AG08396 (cell line): ENCODE measurements at places on chromosomes 1 and 21.

DNA sequence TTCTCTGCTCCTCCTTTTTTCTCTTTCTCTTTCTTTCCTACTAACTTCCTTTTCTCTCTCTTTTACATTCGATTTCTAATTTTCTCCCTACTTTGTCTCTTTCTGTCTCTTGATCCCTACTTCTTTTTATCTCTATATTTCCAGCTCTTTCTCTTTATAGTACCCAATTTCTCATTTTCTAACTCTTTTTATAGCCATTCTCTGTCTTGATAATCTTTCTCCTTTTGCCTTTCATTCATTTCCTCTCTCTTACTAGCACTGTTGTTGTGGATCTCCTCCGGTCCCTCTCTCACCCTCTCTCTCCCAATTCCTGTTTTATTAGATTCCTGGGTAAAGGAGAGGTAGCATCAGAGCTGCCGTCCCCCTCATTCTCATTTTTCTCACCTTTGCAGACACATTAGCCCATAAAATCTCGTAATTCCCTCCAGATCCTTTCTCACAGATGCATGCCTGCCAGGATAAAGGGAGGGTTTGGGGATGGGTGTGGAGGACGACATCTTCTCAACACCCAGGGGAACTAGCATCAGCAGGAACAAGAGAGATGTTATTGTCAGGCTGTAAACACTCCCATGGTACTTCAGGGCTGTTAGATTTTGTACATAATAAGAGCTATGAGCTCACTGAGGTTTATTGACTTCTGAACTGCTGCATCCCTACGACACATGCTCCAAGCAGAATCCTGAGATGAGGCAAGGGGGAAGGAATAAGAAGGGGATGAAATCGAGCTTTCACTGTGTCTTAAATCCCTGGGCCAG is 159.0 kb upstream of the GALNT2 start:
- no peak for DNase-seq

GRCh38 chr1:107991371-107992066 is 26.5 kb upstream of the VAV3 start:
- no peak for DNase-seq

GRCh38 chr1:217539510-217539909 is 91.4 kb downstream of the GPATCH2 start:
- no peak for DNase-seq

DNA sequence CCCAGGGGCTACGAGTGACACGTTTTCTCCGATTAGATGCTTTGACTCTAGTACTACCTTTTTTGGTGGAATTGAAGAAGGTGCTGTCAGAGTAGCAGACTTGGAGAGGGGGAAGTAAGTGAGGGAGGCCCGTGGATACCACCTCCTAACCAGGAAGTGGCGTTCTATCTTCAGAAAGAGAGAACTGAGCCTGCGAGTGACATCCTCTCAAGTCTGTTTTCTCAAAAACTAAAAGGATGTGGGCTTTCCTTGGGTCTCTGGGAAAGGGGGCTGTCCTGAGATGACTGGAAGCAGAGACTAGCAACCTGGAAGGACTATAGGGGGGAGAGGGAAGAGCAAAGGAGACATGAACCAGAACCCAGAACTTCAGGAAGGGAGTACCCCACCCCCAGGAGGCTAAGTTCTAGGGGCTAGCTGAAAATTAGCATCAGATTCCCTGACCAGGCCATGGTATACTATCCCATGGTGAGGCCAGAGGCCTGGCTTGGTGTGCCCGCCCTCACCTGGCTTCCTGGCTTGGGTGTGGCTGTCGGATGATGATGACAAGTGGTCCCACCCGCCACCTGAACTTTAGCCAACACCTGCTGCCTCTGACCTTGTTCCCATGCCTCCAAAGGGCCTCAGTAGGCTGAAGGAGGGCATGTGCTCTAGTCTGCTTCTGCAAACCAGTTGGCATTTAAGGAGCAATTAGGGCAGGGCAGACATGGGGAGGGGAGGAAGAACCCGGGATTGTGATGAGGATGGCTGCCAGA is 49.1 kb downstream of the ATP2B4 start:
- no peak for DNase-seq

- no peak for DNase-seq
Observed at GRCh38 chr1:201468501-201468843, 516 bp downstream of the PHLDA3 start.

DNA sequence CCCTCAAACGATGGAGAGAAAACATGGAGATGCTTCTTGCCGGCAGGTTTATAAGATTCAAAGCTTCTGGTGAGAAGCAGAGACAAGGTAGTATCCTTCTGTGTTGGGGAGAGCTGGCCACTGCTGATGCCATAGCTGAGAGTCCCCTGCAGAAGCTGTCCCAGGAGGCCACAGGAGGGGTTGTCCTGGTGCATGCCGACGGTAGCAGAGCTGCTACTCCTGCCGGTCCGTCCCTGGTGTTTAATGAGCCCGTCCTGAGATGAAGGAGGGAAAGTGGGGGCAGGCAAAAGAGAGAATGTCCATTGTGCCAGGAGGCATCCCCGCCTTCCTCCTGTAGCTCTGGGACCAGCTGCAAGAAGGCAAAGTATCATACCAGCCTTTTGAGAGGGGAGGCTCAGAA is 10.4 kb upstream of the C2CD2 start:
- DNase-seq = no peak

GRCh38 chr21:46423546-46424038 is 35.1 kb upstream of the DIP2A start:
- DNase-seq = no peak

- no peak for DNase-seq
Observed at GRCh38 chr1:153888533-153888932, 34.2 kb downstream of the GATAD2B start.

DNA sequence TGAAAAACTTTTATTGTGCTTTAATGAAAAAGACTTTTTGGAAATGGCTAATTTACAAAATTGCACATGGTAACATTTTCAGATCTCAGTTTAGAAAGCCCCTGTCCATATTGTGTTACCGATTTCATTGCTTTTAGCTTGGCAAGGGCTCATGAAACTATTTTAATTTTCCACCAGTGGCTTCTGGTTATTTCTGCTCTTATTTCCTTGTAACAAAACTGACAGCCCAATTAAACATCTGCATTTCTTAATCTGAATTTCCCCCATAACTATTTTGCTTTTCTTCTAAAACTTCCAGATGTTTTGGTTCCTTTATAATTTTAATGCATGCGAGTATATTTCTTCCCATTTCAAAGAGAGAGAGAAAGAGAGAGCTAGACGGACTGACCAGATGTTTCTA is 264.8 kb downstream of the PTPRC start:
- no peak for DNase-seq

DNA sequence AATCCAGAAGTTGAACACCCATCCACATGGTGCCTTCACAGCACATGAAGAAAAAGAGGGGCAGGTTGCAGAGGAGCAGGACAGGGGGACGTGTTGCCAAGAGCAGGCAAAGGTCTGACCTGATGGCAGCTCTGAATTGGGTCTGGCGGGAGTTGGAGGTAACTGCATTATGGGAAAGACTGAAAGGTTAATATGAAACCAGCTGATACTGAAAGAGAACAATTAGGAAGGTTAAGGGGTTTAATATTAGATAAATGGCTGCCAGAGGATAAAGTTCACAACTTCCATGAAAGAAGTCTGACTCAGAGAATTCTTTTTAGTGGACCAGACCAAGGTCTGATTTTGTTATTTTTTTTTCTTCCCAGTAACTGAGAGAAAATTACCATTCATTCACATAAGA is 76.1 kb downstream of the CD58 start:
- no peak for DNase-seq

DNA sequence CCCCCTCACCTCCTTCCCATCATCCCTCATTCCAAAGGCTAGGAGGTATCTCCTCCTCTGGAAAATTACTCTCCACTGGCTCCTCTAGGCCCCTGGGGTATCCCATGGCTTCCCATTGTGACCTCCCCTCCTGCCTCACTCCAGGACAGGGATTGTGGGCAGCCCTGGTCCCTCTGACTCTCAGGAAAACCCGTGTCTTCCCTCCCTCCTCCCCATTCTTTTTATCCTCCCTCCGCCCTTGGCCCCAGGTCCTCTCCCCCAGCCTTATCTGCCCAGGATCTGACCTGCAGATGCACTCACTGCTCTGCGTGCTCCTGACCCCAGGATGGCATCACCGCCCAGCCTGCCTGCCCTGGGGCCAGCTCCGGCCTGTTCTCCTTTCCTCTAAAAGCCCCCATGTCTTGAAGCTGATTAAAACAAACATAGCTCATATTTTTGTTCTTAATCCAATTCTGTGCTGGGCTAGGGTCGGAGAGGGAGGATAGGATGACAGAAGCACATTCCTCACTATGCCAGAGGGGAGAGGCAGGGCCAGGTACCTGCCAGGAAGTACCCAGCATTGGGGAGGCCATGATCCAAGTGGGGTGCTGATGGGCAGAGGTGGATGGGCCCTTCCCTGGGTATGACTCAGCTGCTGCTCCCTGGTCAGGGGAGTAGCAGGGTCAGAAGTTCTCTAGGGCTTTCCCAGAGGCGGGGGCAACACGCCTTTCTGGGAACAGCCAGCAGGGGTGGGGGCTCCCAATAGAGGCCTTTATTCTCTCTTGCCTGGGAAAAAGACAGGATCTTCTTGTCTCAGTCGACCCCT is 13.8 kb upstream of the UBL4B start:
- DNase-seq = no peak

DNA sequence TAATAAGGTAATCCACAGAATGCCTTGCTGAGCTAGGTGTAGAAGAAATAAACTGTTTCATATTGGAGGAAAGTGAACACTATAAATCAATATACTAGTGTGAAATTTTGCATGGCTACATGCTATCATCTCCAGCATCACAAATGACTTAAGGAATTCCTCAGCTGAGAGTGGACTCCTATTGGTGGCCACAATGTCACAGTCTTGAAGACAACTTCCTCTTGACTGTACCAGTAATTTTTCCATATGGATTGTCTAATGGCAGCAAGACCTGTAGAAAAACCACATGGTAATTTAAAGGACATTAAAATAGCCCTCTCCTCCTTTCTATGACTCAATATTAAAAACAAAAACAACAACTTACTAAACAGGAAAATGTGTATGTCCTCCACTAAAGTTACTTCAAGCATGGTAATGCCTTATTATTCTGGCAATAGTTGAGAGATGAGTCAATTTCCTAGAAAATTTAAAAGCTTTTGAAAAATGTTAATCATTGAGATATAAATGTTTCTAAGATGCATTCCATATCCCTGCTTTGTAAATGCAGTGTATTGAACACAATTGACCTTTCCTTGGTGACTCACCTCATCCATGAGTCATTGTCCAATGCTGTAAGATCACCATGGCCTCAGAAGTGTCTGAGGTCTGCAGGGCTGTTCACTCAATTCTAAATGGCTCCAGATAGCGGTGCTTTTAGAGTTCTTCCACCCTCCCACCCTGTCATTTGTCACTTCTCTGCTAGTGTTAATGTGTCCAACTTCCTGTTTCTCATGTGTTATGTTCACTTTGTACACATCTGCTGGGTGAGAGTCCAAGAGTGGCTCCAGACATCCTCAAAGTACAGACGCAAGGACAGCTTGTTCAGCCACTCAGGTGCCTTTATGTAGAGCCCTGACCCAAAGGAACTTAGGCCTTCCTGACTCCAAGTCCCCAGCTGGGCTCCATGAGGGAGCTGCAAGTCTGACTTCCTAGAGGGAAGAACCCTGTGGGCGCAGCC is 32.8 kb upstream of the DNASE2B start:
- peak; percentile 79 for DNase-seq

DNA sequence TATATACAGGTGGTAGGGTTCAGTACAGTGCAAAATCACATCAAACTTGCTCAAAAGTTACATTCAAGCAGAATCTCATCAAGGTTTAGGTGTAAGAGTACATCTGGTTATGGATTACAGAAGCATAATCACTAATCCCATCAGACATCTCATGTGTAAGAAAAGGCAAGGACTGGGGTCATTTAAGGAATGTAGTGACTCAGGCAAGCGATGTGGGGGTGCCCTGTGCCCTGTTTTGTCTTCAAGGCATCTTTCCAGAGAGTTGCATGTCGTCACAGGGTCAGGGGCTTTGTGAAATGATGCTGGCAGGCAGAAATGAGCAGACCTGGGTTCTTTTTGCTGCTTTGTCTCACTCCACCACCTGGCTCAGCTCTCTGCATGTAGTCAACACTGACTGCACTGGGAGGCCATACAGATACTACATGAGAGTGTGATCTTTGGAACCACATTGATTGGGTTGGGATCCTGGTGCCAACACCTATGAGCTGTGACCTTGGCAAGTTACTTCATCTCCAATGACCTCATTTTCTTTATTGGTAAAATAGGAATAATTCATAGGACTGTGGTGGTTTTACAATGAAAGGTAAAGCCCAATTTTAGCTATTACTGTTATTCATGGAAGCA is 8.2 kb upstream of the HHIPL2 start:
- DNase-seq = no peak

GRCh38 chr1:151210830-151211229 is 12.5 kb downstream of the PIP5K1A start:
- peak; percentile 36 for DNase-seq

GRCh38 chr1:185603158-185603557 is 131.0 kb upstream of the HMCN1 start:
- DNase-seq = no peak

DNA sequence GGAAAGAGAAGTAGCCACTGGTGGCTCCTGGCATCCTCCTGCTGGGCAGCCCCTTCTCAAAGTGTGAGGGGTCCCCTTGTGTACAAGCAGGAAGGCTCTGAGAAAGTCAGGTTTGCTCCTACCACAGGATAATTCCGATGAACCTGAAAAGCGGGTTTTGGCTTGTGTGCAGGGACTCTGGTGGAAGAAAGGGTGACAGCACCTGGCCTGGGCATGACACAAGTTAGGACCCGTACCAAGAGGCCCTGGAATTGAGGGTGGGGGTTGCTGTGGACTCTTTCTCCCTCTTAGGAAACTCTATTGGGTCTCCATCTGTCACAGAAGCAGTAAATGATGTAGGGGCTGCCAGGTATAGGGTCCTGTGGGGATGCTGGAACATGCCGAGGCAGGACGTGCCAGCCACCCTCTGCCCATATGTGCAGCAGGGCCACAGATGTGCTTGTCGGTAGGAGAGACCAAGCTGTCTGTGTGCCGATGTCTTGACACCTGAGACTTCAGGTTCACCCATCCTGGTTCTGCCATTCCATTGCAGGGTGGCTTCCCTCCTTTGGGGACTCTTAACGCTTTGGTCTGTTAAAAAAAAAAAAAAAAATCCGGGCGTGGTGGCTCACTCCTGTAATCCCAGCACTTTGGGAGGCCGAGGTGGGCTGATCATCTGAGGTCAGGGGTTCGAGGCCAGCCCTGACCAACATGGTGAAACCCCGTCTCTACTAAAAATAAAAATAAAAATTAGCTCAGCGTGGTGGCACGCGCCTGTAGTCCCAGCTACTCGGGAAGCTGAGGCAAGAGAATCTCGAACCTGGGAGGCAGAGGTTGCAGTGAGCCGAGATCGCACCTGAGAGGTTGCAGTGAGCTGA is 9.8 kb downstream of the C1orf35 start:
- DNase-seq = no peak

DNA sequence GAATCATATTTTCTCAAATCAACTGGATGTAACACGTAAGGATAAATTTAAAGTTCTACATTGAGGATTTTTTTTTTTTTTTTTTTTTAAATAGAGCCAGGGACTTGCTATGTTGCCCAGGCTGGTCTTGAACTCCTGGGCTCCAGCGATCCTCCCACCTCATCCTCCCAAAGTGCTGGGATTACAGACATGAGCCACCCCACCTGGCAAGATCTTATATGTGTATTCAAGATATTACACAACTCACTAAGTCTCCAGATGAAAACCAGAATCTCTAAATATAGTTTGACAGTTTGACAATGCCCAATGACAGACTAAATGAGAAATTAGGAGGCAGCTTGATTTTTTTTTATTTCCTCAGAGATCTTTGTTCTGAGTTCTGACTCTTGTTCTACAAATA is 6.8 kb downstream of the YY1AP1 start:
- DNase-seq = no peak
